Mucosa of gallbladder (tissue), 1 donor: ENCODE measurements at places on chromosomes 11 and 22. TPM values are rescaled to one million over a fixed set of nuclear protein-coding genes. Genes with fewer than 3 reads are reported as not detected.

MUC15 gene
- total RNA-seq = not detected

MN1 gene
- total RNA-seq = 17.7 TPM

POU2AF3 gene
- 14.0 TPM for total RNA-seq

ANO1 gene
- total RNA-seq = 228 TPM

TSSC4 gene
- 50.5 TPM for total RNA-seq

CYTH4 gene
- 24.1 TPM for total RNA-seq

DNA sequence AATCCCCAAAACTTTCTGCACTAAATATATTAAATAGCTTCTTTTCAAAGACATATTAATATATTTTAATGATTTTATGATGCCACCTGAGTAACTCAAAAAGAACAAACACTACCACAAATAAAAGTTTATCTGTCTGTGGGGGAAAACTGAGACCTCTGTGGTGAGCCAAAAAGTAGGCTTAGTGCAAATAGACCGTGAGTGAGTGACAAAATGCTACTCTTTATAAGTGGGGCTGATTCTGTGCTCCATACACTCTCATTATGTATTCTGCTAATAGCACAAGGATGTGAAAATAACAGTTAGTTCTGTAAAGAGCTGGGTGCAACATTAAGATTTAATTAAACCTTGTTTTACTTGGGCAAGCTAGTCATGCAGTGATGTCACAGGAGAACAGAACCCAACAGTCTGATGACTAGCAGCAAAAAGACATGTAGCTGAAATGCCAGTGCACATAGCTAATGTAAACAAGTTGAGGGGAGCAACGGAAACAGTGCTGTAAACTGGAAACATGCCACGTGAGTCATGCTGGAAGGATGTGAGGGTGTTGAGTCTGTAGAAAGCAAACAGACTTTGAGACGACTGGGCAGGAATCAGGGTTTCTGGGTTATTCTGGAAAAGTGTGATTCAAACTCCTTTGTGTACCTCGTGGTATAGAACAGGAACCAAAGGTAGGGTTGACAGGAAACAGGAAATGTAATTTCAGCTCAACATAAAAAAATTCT, 1130.4 kb downstream of the LRRC4C start:
- DNase-seq = peak; percentile 93

GRCh38 chr11:126123686-126124085, 61.0 kb upstream of the CDON start:
- no peak for DNase-seq

- DNase-seq = no peak
Observed at GRCh38 chr11:12749442-12749841, 75.2 kb downstream of the TEAD1 start.

DNA sequence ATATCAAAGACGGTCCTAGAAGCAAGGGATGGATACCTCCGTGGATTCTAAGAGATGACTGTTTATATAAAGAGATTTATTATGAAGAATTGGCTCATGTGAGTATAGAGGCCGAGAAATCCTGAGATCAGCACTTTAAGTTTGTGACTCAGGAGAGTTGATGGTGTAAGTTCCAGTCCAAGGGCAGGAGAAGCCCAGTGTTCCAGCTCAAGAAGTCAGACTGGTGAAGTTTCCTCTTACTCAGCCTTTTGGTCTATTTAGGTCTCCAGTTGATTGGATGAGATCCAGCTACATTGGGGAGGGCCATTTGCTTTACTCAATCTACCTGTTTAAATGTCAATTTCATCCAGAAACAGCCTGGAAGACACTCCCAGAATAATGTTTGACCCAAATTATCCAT, 45.1 kb downstream of the TSPAN18 start:
- DNase-seq = no peak

- no peak for DNase-seq
Observed at GRCh38 chr11:108370990-108371389, 96.3 kb downstream of the C11orf65 start.

DNA sequence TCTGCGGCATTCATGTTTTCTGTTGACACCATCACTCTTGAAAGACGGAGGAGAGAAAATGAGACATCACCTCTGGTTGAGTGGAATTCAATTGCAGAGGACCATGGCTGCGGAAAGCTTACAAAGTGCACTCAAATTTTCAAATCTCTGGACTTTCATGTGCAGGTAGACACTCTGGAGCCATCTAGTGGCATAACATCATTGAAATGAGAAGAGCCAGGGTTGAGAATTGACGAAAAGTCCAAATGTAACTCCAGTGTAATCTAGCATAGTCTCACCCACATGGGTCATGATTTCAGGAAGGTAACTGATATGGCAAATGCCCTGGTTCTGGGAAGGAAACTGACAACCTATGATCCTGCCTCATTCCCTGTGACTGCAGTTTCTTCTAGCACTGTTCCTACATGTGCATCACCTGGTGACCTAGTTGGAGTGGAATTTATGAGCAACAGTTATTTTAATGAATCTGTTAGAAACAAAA, 687.8 kb downstream of the KCNA4 start:
- DNase-seq = peak; percentile 11

- no peak for DNase-seq
Observed at GRCh38 chr11:105152560-105152959, 13.0 kb upstream of the CARD18 start.

DNA sequence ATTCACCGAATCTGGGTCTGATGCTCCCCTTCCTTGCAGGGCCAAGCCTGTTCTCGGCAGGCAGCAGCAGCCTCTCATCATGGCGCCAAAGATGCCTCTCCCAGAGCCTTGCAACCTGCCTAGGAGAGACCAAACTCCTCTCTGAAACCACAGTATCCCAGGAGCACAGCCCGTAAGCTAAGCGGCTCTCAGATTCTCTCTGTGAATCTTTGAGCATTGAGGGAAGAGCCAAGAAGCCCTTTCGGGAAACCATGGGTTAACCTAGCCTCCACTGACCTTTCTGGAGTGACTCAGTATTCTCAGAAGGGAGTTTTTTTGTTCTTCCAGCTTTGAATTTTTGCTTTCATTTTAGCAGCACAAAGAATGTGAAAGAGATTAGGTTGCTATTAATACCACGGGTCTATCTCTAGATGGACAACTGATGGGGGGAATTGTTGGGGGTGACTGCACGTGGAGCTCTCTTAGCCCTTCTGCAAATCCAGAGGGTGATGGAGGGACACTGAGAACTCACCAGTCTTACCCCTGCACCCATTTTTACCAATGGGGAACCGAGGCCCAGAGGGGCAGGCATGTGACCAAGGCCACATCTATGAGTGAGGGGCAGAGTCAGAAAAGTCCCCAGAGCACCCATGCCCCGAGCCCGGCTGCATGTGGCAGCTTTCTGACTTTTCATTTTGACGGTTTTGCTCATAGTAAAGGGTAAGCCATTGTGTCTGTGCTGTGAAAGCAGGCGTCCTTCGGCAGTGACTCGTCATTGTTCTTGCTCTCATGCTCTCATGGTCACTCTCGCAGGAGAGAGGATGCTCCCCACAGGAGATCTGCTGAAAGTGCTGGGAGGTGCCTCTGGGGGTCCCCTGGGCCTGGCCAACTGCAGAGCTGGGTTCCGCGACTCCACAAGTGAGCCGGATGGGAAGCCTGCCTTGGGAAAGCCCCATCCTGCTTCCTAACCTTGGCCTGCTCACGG, 36.0 kb downstream of the IRAG1 start:
- no peak for DNase-seq

GRCh38 chr22:32628628-32629572, 154.3 kb downstream of the FBXO7 start:
- DNase-seq = no peak

DNA sequence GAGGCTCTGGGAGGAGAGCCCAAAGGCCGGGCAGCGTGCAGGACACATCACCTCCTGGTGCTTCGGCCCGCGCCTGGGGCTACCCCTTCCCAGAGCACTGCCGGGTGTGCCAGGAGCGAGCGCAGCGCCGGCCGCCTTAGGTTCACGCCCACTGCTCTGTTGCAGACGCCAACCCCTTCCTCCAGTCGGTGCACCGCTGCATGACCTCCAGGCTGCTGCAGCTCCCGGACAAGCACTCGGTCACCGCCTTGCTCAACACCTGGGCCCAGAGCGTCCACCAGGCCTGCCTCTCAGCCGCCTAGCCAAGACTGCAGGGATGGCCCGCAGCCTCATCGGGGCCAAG, 79.0 kb downstream of the MED15 start:
- DNase-seq = no peak

DNA sequence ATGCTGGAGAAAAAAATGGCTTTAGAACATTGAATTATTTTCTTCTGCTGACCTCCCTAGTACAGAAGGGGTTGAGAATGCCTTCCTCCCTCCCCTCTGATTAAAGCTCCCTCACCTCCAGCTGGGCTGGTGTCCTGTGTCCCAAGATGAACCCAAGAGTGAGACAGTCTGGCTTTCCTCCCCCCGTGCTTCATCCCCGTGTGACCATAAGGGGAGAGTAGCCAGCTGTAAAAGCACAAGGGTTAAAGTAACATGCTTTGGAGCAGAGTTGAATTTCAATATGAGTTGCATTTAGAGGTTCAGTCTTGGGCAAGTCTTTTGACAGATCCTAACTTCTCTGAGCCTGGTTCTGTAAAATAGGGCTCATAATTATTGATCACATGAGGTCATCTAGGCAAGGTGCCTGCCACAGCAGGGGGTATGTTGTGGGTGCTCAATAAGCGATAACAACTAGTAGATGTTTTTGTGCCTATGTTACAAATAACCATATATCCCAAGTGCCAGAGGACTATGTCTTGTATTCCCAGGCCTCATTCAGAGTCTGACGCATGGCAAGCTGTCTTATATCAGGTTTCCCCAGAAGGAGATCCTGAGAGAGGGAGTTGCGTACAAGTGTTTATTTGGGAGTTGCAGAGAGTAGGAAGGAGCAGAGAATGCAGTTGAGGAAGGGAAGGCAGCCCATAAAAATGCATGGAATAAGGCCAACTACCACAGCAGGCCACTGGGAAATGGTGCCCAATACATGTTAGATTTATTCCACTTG, 4.1 kb downstream of the PRG2 start:
- no peak for DNase-seq

DNA sequence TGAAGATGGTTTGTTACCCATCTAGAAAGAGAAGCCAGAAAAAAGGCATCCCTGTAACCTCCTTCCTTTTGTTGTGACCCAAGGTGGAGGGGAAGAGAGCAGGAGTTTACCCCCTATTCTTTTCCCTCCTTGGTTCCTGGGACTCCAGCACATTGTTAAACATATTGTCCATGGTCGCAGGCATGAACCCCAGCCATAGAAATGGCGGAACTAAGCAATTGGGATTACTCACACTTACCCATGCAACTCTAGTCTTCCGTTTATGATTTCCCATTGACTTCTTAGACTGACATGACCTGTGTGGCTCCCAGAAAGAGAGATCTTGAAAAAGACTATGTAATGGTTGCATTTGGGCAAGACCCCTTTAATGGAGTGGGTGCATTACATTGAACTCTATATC, 45.4 kb downstream of the OR4C46 start:
- no peak for DNase-seq

- peak; percentile 90 for DNase-seq
Observed at GRCh38 chr22:41401781-41402648, 20.3 kb downstream of the TEF start.

GRCh38 chr22:46754110-46754799, 8.2 kb upstream of the TBC1D22A start:
- DNase-seq = peak; percentile 93

- DNase-seq = no peak
Observed at GRCh38 chr11:22890227-22890626, 30.0 kb upstream of the CCDC179 start.

GRCh38 chr11:107176148-107177105, 158.2 kb upstream of the GUCY1A2 start:
- DNase-seq = no peak

DNA sequence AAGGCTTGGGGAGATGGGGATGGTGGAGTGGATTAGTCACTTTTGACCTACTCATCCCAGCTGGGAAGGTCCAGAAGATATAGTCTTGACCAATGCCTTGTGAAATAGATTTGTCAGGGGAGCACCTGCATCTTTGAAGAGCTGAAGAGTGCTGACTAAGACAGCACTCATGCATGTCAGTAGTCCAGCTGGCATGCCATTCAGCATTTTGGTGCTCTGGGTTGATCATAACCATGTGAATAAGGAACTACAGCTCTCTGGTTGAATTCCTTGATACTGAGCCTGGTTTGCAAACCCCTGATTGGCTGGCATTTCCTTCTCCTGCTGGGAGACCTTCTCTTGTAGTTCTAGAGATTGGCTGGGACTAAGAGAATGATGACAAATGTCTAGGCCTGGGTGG, 106.8 kb upstream of the ALX4 start:
- no peak for DNase-seq

- no peak for DNase-seq
Observed at GRCh38 chr11:69859275-69859934, 40.2 kb upstream of the FGF3 start.

DNA sequence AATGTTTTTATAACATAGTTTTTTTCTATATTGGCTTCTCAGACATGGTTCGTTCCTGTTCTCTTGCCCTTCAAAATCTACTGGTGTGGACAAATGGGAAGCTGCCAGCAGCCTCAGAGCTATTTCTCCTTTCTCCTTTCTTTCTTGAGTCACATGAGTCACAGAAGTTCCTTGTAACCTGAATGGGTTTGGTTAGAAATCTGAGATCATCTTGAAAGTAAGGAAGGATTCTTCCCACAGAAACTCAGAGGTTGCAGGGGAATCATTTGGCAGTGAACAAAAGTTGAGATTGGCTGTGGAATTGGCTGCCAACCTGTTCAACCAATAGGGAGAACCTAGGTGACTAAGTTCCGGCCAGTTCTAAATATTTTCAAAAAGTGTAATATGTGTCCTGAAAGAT, 12.5 kb downstream of the PLET1 start:
- DNase-seq = no peak

GRCh38 chr11:2482204-2482603, 37.4 kb downstream of the KCNQ1 start:
- DNase-seq = no peak
